ENCODE measurements at places on chromosomes 1 and 21.

- no peak for DNase-seq
These were observed 536.4 kb downstream of the DPYD start for GRCh38 chr1:97384294-97384968.

GRCh38 chr1:12339396-12339795, 109.6 kb downstream of the VPS13D start:
- DNase-seq, result no peak

DNA sequence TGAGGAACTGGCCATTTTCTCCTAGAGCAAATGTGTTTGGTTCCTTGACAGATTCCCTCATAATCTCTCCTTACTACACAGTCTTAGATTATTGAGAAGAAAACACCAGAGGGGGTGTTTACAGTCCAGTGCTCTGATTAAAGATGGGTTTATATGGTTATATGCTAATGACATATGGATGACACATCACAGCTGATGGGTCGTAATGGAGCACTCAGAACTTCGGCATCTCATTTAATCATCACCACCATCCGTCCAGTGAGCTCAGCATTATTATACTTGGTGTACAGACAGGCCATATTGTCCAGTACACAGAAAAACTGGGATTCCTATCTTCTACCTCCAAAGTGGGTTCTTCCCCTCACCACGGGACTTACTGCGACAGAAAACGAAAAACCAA, 22.3 kb upstream of the NR5A2 start:
- DNase-seq, result no peak

GRCh38 chr21:17866590-17866989, 47.4 kb upstream of the C21orf91 start:
- DNase-seq, result no peak

DNA sequence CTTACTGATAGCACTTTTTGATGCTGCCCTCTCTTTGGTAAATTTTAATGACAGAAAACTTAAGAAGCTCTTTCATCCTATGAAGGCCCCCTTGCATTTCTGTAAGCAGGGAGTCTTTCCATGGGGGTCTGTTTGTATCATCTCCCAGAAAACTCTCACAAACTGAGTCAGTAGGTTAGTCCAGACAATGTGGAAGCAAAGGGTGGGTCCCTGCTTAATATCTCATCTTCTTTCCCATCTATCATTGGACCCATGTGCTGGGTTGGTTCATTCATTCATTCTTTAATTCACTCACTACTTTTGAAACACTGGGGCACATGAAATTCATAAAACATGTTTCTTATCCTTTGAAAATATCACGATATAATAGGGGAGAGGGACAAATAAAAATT, 164.3 kb downstream of the NTMT2 start:
- no peak for DNase-seq

All from GOT3 (cell line).